ENCODE measurements at places on chromosomes 1 and 21.

DNA sequence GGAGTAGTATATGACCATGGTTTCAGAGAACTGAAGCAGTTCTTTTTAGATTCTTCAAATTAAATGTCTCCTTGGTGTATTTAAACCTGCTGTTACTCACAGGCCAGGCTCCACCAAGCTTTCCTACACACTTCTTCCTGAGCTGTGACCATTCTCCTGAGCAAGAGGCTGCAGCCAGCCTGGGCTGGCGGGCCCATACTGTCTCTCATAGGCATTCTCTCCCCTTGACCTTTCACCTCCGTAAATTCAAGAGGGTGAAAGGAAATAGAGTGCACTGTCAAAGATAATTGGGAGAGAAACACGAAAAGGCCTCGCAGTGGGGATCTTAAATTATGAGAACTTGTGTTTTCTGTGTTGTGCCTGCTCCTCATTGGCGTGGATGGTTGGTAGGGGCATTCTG lies 2.3 kb downstream of the ARF1 start:
- no peak for DNase-seq

DNA sequence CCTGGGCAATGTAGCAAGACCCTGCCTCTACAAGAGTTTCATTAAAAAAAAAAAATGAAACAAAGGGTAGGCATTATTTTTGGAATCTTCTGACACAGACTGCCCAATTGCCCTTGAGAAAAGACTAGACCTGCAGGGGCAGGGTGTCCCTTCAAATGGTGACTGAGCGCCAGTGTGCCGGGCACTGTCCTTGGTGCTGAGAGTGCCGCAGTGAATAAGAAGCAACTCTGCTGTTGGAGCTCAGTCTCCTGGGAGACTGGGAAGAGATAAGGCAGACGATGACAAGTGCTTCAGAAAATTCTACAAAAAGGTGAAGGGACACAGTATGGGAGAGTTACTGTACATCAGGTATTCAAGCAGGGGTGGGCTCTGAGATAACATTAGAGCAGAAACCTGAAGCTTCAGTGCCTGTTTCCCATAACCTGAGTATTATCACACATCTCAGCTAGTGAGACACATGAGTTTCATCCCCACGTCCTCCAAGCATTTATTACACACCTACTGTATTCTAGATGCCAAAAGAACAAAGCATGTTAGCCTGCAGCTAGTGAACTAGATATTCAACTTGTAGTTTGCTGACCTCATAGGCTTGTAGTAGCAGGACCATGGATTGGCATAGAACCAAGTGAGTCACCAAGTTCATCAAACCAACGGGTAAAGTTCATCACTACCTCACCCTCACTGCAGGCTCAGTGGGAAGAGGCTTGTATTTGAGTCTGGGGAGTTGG lies 18.4 kb upstream of the RPL11 start:
- DNase-seq = no peak

- no peak for DNase-seq
Observed at GRCh38 chr1:45260244-45260643, 53.8 kb upstream of the ZSWIM5 start.

- no peak for DNase-seq
Observed at GRCh38 chr1:151839457-151840403, at the start of gene C2CD4D. Gene C2CD4D, minus strand, starts transcription at chr1:151839820. Its CDS starts 831 bp downstream, at chr1:151838989.

- DNase-seq = no peak
Observed at GRCh38 chr1:215459136-215459535, 108.0 kb upstream of the KCTD3 start.

- no peak for DNase-seq
Observed at GRCh38 chr1:228354390-228355320, 52.0 kb downstream of the TRIM11 start.

DNA sequence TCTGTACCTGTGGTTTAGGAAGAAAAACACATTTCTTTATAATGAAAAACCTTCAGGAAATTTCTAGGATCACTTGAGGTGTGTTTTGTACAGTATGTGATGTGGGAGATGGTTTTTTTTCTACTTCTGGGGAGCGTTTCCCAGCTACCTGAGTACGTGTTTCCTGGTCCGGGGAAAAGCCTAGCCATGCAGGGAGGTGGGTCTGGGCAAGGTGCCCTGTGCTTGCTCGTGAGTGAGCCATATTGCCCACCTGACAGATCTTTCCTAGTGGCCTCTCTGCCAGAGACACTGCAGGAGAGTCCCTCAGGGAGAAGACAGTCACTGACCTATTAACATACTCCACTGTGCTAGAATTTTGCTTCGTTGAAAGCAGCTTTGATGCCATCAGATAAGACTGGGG lies 41.3 kb downstream of the TRPM2 start:
- DNase-seq = no peak

DNA sequence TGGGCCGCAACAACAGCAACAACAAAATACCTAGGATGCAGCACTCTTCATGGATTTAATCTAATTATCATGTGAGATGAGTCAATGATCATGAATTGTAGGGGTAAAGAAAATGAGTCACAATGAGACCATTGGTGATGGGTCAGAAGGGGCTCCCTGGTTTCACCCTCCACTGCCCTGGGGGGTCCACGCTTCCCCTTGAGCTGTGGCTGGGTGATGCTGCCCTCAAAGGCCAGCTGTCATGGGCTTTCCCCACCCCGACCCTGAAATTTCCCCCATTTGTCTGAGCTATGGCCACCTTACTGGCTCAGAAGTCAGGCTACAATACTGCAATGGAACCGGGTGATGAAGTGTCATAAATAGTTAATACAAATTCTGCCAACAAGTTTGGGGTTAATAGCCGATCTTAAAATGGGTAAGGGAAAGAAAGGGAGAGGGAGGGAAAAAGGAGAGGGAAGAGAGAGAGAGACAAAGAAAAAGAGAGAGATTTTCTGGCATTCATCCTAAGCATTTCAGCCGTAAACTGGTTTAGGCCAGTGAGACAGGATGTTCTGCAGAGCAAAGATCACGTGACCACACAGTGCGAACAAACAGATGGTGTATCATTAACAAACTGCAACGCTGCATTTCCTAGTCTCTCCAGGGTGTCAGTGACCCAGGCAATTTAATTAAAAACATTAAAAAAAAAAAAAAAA lies 143.4 kb upstream of the ERRFI1 start:
- DNase-seq = no peak

DNA sequence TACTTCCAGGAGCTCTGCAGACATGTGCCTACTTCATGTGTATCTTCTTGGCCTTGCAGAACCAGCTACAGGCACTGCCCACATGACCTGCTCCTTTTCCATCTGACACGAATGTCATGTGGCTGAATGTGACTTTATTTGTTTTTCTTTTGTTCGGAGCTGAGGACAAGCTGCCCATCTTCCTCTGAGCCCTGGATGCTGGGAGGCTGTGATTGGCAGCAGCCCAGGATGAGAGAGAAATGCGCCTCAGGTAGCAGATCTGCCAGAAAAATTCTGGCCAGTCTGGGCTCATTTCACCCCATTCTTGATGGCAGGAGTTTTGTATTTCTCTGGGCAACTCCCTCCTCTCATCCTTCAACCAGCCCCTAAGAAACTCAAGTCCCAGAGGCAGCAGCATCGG lies 372.0 kb downstream of the RPS6KC1 start:
- DNase-seq = no peak

DNA sequence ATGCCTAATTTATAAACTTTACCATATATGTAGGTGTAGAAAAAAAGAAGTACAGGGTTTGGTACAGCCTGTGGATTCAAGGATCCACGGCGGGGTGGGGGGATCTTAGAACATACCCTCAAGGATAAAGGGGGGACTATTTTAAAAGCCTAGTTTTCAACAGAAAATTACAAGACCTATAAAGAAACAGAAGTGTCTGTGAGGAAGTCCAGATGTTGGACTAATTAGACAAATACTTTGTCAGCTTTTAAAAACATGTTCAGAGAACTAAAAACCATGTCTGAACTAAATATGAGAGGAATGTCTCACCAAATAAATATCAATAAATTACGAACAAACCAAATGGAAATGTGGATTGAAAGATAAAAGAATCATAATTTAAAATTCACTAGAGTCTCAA lies 51.6 kb downstream of the TRMT1L start:
- DNase-seq = no peak

DNA sequence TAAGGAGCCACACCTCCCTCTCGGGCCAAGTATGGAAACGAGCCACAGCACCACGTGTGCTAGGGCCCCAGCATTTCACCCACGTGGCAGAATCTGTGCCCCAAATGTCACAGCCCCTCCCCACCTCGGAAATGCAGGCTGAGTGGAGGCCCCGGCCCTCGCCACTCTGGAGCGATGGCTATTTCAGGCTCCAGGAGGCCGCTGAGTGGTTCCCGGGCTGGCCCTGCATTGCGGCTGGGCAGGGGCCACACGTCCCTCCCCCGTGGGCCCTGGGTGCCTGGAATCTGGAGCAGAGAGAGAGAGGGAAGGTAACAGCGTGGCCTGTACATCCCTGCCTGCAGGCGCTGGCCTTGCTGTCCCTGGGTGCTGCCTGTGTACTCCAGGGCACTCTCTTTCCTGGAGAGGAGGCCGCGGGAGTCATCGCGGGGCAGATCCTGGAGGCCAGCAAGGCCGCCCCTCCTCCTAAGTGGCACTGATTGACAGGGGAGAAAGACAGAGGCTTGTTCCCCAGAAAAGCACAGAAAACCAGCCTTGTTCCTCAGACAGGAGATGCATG lies 68.0 kb upstream of the TRAPPC10 start:
- no peak for DNase-seq

GRCh38 chr1:98119796-98120195 lies 199.0 kb upstream of the DPYD start:
- DNase-seq = no peak

DNA sequence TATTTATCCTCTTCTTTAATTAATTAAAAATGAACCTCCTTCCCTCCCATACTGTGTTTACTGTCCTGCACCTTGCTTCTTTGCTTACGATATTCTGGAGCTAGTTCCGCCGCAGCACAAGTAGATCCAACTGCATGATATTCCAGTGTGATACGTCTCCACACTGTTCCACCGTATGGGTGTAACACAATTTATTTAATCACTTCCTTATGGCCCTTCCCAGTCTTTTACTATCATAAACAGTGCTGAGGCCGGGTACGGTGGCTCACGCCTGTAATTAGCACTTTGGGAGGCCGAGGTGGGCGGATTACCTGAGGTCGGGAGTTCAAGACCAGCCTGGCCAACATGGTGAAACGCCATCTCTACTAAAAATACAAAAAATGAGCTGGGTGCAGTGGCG lies 25.7 kb downstream of the CNST start:
- DNase-seq = no peak

Data from SW 1271 (cell line).